ENCODE measurements at places on chromosomes 11 and 22.

DNA sequence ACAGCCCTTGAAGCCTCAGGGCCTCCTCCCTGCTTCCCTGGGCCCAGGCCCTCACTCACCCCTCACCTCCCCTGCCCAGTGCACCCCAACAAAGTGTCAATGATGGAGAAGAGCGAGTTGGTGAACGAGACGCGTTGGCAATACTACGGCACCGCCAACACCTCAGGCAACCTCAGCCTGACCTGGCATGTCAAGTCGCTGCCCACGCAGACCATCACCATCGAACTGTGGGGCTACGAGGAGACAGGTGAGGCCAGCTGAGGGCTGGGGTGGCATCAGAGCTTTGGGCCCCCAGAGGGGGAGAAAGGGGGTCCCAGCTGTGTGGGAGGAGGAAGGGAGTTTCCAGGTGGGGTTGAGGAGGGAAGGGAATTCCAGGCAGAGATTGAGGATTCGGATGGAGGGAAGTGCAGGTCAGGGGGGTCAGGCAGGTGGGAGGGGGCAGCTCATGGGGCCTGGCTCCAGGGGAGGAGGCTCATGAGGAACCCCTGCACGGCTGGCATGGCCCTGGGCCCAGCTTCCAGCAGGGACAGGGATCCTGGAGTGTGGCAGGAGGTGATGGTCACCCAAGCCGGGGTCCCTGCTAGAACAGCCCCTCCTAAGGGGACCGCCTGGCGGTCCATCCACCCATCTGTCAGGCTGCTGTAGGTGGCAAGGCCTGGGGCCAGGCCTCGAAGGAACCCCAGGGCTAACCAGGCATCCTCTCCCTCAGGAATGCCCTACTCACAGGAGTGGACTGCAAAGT is 2.9 kb downstream of the SUSD2 start:
- DNase-seq, result no peak

DNA sequence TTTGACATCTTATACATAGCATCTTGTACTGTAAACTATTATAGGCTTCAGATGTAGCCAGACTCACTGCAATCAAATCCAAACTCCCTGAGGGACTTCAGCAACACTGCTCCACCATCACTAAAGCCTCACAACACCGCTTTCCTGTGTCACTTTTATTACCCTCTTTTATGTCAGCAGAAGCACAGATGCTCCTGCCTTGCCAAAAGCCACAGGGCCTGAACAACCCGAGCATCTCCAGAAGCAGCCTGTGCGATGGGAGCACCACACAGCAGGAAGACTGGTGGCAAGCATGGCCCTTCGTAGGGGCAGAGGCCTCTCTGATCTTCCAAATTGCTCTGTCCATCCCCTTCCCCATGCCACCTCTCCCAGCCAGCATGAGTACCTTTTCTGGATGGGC is 22.9 kb downstream of the TMEM123 start:
- no peak for DNase-seq

GRCh38 chr11:4991060-4991459 is 3.6 kb upstream of the OR51L1 start:
- DNase-seq, result no peak

- DNase-seq, result no peak
Measured at GRCh38 chr11:112300094-112300786, 39.6 kb upstream of the PLET1 start.

DNA sequence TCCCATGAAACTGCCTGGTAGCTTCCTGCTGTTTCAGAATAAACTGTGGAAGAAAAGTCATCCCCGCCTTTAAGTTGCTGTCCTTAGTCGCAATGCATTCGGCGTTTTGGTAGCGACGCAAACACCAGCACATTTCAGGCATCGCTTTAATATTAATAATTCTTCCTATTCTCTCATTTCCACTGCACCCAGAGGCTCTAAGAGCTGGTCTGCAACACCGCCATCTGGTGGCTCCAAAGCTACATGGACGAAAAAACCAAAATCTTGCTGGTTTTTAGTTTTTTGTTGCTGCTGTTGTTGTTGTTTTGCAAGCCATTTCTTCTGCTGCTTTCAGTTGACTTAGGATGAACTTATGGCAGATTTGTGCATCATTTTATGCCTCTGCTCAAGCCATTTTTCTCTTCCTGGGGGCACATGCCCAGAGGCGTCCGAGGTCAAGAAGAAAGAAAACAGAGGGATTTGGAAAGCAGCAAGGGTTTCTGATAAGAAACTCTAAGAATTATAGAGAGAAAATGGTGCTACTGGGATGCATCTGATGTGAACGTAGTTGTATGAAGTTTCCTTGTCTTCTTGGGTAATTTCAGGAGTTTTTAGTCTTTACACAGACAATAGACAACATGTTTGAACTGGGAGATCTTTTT is 345.4 kb upstream of the KIRREL3 start:
- DNase-seq, result no peak

DNA sequence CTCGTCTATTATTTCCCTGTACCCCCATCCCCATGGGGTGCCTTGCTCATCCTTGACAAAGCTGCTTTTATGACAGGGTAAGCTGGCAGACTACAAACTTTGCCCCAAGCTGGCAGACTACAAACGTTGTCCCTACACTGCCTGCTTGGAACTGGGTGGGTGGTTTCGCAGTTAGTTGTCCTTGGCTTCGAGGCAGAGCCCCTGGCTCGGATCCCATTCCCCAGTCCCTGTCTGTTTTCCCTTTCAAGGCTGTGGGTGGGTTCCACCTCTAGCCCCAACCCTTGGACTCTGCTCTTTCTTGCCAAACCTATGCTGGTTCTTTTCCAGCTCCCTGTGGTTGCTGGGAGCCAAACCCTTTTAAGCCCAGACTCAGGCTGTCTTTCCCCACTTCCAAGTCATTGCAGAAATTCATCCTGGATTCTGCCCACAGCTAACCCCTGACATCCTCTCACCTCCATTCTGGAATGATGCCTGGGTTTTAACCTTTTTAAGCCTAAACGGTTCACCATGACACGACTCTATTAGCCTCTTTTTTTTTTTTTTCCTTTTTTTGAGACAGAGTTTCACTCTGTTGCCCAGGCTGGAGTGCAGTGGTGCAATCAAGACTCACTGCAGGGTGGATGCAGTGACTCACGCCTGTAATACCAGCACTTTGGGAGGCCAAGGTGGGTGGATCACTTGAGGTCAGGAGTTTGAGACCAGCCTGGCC is 9.2 kb upstream of the RBM14 start:
- no peak for DNase-seq

DNA sequence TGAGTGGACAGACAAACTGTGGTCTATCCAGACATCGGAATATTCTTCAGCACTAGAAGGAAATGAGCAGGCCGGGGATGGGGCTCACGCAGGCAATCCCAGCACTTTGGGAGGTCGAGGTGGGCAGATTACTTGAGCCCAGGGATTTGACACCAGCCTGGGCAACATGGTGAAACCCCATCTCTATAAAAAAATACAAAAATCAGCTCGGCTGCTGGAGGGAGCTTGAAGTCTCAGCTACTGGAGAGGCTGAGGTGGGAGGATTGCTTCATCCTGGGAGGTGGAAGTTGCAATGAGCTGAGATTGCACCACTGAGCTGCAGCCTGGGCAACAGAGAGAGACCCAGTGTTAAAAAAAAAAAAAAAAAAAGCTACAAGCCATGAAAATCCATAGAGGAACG is 8.0 kb upstream of the CTSD start:
- no peak for DNase-seq

GRCh38 chr22:36916034-36916433 is 2.6 kb downstream of the CSF2RB start:
- DNase-seq, result no peak

GRCh38 chr11:121555121-121555520 is 102.4 kb upstream of the SORL1-AS1 start:
- no peak for DNase-seq

DNA sequence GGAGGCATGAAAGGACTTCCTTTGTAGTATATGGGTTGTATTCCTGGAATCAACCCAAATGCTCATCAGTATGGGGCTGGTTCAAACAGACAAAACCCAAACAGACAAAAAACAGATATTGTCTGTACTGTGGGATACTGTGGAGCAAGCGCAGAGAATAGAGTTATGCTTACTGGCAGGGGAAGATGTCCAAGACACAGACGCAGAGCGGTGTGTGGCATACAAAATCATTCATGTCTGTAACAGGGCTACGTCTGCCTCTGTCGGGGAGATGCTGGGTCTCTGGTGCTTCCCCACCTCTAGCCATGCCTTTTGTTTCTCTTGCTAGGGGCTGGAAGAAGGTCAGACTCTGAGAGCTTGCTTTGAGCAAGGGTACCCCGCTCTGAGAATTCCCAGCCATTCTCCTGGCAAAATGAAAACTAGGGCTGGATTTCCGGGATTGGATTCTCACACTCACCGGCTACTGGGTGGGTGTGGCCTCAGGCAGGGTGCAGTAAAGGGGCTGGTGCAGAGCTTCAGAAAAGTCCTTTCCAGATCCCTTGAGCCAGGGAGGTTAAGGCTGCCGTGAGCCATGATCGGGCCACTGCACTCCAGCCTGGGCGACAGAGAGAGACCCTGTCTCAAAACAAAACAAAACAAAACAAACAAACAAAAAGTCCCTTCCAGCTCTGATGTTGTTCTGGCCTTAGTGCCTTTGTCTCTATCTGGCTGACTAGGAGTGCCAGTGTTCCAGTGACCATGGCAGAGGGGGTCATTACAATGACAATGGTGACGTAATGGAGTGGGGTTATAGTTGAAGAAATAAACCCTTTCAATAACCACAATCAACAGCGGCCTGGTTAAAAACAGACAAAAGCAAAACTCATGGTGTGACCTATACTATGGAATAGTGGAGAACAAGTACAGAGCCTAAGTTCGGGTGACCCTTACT is 2.9 kb upstream of the ABCC8 start:
- no peak for DNase-seq

DNA sequence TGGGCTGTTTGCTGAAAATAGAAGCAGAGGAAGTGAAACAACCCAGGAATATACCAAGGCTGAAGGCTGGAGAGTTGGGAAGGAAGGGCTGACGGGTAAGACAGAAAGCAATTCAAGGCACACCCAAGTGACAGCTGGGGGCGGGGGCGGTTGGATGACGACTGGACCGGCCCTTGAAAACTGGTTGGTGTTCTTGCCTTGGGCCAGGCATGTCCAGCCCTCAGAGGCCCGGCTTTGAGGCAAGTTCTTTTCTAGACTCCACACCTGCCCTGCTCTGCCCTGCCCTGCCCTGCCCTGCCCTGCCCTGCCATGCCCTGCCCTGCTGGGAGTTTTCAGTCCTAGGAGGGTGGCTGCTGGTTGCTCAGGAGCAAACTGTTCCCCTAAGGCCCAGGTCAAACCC is 34.2 kb upstream of the CACNG2 start:
- no peak for DNase-seq

DNA sequence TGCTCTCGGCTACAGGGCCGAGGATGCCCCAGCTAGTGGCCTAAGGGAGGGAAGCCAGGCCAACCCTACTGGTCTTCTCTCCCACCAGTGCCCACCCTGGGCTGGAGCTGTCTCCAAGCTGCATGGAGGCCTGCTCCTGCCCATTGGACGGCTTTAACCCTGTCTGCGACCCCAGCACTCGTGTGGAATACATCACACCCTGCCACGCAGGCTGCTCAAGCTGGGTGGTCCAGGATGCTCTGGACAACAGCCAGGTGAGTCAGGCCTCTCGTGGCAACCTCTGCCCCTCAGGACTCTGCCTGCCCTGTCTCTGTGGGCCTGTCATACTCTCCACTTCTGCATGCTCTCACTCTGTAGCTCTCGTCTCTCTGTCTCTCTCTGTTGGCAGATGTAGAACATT is 44.1 kb upstream of the TPBGL start:
- DNase-seq, result no peak

DNA sequence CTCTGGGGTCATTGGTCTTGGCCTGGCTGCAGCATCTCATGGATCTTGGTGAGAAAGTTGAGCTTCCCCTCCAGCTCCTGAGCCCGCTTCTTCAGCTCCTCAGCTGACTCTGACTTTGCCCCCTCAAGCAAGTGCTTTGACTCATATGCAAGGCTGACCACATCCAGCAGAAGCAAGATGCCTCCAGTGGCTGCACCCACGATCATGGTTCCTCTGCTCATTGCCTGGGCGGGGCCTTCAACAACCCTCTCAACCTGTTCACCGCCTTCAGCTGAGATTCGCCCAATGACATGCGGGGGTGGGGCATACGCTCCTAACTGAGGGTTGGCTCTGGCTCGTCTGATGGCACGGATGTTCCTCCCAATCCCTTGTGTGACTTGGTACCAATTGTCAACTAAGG is 11.9 kb downstream of the APOL2 start:
- no peak for DNase-seq

- DNase-seq, result no peak
Measured at GRCh38 chr11:38971141-38971540, 2373.1 kb upstream of the RAG2 start.

GRCh38 chr11:105923807-105924206 is 98.2 kb downstream of the MSANTD4 start:
- no peak for DNase-seq

- no peak for DNase-seq
Measured at GRCh38 chr11:67264877-67265632, 1.2 kb upstream of the GRK2 start.
